Activated CD4-positive, alpha-beta T cell treated with anti-CD3 and anti-CD28 coated beads, Interleukin-10, Interleukin-2, amounts not matched to agents 100 ng/mL and 50 ng/mL, durations not matched to agents 16 hours and 8 hours (primary cell): ENCODE measurements at places on chromosomes 2 and 18.

GRCh38 chr2:168524005-168524404, 67.9 kb downstream of the CERS6 start:
- no peak for DNase-seq

GRCh38 chr2:199455210-199455544, 2.6 kb downstream of the SATB2 start:
- no peak for DNase-seq

GRCh38 chr2:127763776-127764175, 47.2 kb downstream of the WDR33 start:
- no peak for DNase-seq

- no peak for DNase-seq
Measured at GRCh38 chr2:157792335-157793052, 83.6 kb downstream of the ACVR1 start.

DNA sequence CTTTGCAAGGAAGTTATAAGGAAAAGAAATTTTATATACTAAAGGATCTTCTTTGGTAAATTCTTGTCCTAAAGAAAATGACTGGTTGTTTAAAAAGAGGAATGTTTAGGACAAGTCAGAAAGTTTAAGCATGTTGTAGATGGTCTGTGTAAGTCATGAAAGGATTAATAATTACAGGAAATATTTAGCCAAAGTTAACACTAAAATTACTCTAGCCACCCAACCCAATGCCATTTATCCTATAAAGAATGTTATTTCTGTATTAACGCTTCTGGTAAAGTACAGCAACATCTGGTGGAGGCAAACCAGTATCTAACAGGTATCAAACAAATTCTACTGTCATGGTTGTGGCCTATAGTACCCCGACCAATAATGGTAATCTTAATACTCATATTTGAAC, 546.9 kb upstream of the PKDCC start:
- no peak for DNase-seq

DNA sequence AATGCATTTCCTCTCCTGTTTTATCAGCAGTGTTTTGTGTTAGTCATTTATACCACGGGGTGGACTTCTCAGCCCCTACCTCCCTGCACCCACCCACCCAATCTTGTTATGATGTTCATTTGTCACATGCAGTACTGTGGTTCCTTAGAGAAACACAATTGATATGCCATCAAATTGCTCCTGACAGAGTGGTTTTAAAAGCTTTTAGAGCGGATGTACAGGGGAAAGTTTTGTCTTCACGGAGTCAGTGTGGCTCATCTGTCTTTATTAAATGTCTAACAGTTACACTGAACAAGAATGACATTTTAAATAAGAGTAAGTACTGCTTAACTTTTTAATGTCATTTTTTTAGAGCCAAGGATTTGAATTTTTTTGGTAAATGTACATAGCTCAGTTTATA, 156.9 kb downstream of the LRRTM1 start:
- DNase-seq: no peak

GRCh38 chr18:13513021-13513420, 213.3 kb downstream of the FAM210A start:
- peak; percentile 37 for DNase-seq

- DNase-seq: no peak
Measured at GRCh38 chr2:204282525-204282924, 262.8 kb upstream of the PARD3B start.

- DNase-seq: no peak
Measured at GRCh38 chr2:19525313-19525712, 166.9 kb upstream of the OSR1 start.

DNA sequence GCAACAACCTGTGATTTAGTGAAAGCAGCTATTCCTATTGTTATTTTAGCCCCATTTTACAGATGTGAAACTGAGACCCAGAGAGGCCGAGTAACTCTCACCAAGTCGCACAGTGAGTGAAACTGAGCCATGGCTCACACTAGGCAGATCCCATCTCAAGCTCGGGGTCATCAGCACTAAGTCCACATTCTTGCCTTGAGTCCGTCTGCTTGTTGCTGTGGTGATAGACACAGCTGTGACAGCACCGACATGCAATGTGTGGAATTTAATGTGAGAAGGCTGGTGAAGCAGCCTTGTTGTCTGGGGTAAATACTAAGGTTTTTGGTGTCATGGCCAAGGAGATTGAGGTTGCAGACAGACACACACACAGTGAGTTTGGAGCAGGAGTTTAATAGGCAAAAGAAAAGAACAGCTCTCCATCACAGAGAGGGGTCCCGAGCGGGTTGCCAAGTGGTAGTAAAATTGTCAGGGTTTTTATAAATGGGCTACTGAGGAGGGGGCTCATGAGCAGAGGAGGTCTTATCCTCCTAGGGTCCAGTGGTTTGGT, 40.2 kb upstream of the GMCL1 start:
- DNase-seq: no peak

DNA sequence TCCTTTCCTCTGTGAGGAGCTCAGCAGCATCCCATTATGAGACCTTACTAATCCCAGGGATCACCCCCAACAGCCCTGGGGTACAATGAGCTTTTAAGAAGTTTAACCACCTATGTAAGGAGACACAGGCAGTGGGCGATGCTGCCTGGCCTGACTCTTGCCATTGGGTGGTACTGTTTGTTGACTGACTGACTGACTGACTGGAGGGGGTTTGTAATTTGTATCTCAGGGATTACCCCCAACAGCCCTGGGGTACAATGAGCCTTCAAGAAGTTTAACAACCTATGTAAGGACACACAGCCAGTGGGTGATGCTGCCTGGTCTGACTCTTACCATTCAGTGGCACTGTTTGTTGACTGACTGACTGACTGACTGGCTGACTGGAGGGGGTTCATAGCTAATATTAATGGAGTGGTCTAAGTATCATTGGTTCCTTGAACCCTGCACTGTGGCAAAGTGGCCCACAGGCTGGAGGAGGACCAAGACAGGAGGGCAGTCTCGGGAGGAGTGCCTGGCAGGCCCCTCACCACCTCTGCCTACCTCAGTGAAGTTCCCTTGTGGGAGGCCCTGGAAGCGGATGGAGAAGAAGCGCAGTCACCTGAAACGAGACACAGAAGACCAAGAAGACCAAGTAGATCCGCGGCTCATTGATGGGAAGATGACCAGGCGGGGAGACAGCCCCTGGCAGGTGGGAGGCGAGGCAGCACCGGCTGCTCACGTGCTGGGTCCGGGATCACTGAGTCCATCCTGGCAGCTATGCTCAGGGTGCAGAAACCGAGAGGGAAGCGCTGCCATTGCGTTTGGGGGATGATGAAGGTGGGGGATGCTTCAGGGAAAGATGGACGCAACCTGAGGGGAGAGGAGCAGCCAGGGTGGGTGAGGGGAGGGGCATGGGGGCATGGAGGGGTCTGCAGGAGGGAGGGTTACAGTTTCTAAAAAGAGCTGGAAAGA, 7.6 kb downstream of the PROC start:
- no peak for DNase-seq

DNA sequence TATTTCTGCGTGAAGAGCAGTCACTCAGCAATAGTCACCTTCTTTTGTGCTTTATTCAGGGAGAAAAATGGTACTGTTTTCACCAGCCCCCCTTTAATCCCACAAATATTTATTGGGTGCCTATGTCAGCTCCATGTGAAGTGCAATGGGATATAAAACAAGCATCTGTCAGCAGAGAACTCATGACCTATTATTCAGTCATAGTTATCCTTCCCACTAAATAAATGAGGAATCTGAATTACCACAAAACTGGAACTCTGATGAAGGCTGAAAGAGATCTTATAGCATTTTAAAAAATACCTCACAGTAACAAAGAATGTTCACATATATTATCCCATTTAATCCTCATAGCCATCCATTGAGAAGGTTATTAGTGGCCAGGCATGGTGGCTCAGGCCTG, 45.8 kb downstream of the DHX57 start:
- DNase-seq: no peak

- no peak for DNase-seq
Measured at GRCh38 chr18:4384932-4385331, 70.2 kb downstream of the DLGAP1 start.

- DNase-seq: no peak
Measured at GRCh38 chr2:75309596-75310463, 110.5 kb upstream of the TACR1 start.

- DNase-seq: no peak
Measured at GRCh38 chr2:45685260-45685659, 33.8 kb downstream of the PRKCE start.

GRCh38 chr2:177429688-177430325, 37.2 kb downstream of the AGPS start:
- DNase-seq: no peak

GRCh38 chr2:117700471-117700870, 114.0 kb upstream of the DDX18 start:
- no peak for DNase-seq

DNA sequence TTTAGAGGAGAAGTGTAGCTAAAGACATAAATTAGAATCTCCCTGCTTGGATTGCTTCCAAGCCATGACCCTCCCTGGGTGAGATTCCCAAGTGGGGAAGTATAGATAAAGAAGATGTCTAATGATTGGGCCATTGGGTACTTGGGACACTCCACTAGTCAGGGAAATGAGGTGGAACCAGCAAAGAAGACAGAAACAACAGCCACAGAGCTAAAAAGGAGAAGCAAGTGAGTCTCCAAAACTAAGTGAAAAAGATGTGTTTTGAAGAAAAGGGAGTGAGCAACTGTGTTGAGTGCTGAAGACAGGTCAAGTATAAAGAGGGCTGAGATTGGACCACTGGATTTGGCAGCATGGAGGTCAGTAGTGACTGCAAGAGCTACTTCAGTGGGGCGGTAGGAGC, 276.7 kb upstream of the STON1 start:
- no peak for DNase-seq

DNA sequence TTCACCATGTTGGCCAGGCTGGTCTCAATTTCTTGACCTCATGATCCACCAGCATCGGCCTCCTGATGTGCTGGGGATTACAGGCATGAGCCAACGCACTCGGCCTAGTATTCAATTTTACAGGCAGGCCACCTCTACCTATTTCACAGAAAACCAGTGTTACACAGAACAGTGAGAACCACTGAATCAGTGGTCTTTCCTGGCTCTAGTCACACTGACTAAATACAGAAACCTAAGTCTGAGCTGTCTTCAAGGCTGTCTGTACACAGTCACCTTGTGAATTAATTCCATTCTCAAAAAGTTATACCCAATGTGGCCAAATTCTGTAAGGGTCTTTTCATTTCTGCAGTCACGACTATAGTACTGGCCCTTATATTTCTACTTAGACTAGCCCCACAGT, 3.5 kb downstream of the RNF149 start:
- DNase-seq: peak; percentile 69

- DNase-seq: peak; percentile 71
Measured at GRCh38 chr2:101398116-101398821, 11.0 kb upstream of the CREG2 start.

DNA sequence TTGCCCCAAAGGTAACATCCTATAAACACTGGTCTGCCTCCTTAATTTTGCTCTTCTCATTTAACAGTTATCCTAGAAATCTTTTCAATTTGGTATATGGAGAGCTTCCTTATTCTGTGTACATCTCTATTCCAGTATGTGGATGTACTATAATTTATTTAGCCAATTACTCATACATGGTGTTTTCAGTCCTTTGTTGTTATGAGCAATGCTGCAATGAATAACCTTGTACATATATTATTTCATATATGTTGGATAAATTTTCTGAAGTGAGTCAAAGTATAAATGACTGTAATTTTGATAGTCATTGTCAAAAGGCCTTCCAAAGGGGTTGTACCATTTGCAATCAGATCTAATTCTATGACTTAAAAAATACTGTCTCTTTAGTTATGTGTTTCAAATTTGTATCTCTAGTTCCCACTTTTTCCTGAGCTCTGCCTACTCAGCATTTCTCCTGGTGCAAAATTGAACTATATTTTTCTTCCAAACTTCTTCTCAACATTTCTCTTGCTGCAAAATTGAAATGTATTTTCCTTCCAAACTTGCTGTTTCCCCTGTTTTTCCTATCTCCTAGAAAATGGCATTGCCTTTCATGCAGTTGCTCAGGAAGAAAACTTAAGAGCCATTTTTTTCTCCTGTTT, 153.3 kb upstream of the OTX1 start:
- no peak for DNase-seq

DNA sequence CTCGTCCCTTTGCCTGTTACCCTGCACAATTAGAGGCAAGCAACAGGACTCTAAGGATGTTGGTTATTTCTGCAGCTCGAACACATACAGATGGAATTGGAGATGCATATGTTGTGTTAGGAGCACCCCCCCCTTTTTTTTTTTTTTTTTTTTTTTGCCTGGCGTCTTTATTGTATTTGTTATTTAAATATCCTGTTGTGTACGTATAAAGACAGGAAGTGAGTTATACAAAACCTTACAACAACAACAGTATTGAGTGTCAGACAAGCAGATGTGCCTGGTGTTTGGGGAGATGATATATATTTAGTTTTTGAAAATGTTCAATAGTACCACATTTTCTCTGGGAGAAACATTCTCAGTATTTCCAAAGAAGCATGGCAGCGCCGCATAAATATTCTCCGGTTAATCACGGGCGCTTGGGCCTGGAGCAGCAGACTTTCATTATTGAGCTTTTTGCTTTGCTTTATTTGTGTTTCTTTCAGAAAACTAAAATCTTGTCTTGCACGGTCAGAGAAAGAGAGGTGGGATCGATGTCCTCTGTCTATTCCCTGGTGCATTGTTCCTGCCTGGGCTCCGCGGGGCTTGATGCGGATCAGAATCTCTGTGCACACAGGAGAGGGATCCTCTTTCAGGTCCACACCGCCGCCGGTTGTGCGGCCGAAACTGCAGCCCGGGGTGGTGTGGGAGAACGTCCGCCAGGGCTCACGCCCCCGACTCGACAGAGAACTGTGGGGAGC, 23.2 kb upstream of the ZNF516 start:
- DNase-seq: no peak

- DNase-seq: no peak
Measured at GRCh38 chr2:88483200-88483599, 30.7 kb upstream of the FOXI3 start.

- DNase-seq: no peak
Measured at GRCh38 chr2:120982598-120982997, 246.9 kb downstream of the GLI2 start.

DNA sequence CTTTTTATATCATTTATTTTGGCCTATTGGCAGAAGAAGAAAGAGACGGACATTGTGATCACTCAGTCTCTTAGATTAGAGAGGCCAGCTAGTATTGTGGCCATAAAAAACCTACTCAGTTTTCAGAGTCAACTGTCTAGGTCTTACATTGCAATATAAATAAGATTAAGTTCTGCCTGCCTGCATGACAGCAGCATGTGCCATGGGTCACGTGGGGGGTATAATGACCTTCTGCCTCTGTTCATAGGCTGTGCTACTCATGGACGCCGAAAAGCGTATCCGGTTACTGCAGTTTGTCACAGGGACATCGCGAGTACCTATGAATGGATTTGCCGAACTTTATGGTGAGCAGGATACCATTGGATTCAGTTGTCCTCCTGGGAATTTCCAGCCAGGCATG, 238.5 kb downstream of the ALPK2 start:
- no peak for DNase-seq

DNA sequence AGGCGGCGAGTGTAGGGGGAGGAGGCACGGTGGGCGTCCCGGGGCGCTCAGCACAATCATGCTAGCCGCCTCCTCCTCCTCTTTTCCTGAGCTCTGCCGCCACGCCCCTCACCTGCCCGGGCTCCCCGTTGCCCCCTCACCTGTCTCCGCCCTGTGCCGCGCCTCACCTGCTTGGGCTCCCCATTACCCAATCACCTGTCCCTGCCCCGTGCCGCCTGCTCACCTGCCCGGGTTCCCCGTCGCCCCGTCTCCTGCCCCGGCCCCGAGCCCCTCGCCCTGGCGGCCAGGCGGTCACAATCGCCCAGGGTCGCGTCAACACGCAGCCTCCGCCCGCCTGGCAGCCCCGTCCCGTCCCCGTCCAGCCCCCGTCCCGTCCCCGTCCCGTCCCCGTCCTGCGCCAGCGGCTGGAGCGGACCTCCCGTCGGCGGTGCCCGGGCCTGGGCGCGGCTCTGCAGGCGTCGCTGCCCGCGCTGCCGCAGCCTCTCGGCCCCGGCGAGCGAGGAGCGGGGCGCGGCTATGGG, at the start of gene DCDC2C:
DCDC2C (plus strand) TSS at position 340 of the 521 bp plus-strand sequence; CDS start at position 517, 177 bp downstream.
- no peak for DNase-seq
